Left lung (tissue), 14 donors: ENCODE measurements at places on chromosomes 2 and 18. TPM values are rescaled to one million over a fixed set of nuclear protein-coding genes. Genes with fewer than 3 reads are reported as not detected.

DNA sequence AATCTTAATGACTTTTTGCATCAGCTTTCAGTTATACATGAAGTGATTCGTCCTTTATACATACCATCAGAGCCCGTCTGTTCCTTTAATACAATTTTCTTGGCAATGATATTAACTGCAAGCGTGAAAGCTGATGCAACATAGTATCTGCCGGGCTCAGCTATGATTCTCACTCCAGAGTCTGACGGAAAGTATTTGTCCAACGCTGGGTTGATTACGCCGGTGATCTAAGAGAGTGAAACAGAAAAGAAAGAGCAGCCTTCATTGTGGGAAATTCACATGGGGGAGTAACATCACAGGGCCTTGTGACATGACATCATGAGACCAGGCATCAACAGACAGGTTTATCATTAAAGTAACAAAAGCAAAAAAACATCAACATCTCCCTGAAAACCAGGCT is 6.2 kb downstream of the ODC1 start:
- DNase-seq = no peak

DNA sequence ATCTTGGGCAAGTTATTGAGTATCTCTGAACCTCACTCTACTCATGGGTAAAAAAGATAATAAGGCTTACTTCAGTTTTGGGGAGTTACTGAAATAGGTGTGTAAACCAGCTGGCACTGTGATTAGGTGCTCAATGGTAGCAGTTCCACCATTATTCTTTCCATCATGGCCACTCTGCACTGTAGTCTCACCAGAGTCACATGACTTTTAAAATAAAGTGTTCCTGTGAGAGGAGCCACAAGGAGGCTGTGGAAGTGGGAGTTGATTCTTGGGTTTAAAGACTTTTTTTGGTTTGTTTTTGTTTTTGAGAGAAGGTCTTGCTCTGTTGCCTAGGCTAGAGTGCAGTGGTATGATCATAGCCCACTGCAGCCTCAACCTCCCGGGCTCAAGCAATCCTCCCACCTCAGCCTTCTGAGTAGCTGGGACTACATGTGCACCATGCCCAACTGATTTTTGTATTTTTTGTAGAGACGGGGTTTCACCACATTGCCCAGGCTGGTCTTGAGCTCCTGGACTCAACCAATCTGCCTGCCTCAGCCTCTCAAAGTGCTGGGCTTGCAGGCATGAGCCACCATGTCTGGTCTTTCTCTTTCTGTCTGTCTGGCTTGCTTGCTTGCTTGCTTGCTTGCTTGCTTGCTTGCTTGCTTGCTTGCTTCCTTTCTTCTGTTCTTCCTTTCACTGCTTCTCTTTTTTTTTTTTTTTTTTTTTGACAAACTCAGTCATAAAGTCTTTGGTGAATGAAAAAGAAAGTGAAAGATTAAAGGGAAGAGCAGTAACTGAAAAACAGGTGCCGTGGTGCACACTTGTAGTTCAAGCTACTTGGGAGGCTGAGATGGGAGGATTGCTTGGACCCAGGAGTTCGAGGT is 21.2 kb upstream of the ACVR1 start:
- DNase-seq = no peak

SALL3 gene
- total RNA-seq = not detected

- DNase-seq = no peak
These were observed 119.2 kb downstream of the BABAM2 start for GRCh38 chr2:28009732-28010131.

DNA sequence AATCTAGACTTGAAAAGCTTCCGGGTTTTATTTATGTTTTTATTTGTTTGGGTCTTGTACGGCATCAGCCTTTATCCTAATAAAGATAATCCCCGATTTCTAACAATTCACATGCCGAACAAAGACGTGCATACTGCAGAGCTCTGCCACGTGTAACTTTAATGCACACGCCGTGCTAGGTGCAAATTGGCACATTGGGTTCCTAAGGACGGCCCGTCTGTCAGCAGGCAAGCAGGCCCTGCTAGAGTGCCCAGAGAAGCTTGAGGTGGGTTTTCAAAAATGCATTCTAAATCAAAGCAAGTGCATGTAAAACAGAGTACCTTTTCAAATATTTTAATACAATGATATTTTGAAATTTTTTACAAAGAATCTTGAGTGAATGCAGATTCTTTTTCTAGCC is 806.4 kb upstream of the POU3F3 start:
- DNase-seq = no peak

GRCh38 chr2:238853721-238854120 is 5.8 kb downstream of the TWIST2 start:
- no peak for DNase-seq
